ENCODE measurements at places on chromosomes 12 and 14. TPM values are rescaled to one million over a fixed set of nuclear protein-coding genes. Genes with fewer than 3 reads are reported as not detected.

DNA sequence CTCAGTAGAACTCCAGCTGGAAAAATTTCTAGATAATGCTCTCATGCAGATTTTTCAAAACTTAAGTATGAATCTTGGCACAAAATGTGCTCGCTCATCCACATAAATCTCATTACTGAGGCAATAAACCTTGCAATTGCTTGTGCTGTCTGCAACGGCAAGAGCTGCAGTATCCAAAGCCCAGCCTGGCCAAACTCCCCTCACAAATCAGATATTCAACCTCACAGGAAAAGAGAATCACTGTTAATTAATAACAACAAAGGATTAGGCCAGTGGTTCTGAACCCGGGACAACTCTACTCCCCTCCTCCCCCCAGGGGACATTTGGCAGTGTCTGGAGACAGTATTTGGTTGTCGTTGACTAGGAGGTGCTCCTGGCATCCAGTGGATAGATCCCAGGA is 19.2 kb upstream of the CORO1C start:
- DNase-seq, result no peak

Gene DTX3
- 44.5 TPM for total RNA-seq

- DNase-seq, result no peak
Measured at GRCh38 chr14:73208390-73208789, 28.9 kb upstream of the PAPLN start.

Gene PIP4P1
- 26.0 TPM for total RNA-seq

- DNase-seq, result no peak
Measured at GRCh38 chr12:40292788-40293429, 68.1 kb downstream of the LRRK2 start.

DNA sequence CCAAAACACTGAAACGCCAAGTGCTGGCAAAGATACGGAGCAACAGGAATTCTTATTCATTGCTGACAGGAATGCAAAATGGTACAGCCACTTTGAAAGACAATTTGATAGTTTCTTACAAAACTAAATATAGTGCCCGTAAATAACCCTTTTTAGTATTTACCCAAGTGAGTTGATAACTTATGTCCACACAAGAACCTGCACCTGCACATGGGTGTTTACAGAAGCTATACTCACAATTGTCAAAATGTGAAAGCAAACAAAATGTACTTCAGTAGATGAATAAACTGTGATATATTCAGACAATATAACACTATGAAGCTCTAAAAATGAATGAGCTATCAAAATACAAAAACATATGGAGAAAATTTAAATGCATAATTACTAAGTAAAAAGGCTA is 86.6 kb downstream of the ATXN7L3B start:
- DNase-seq, result no peak

GRCh38 chr14:100832311-100832960 is 6.5 kb downstream of the MEG3 start:
- DNase-seq, result no peak

DNA sequence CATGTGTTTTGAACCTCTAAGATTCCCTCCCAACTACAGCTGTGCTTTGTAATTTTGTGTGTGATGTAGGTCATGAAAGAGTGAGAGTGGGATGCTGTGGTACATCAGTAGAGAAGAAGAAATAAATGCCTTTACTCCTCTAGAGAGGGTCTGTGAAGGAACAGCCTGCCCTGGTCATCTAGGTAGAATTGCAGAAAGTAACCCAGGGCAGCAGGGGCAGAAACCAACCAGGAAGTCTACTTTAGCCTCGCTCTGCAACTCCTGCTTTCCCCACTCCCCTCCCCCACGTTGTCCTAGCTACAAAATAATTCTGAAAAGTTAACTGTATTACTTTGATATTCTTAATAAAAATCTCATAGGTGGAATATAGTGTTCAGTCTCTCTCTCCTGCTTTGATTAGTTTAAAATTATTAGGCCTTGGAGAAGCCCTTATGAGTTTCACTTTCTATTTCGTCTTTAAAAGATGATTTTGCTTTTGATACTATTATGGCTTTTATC is 7.5 kb downstream of the TBK1 start:
- DNase-seq, result no peak

All from occipital lobe (tissue), 3 donors.